ENCODE measurements at places on chromosomes 3 and 15.
A peak's percentile ranks its signal among the peaks of the same experiment; 100 is the strongest.

DNA sequence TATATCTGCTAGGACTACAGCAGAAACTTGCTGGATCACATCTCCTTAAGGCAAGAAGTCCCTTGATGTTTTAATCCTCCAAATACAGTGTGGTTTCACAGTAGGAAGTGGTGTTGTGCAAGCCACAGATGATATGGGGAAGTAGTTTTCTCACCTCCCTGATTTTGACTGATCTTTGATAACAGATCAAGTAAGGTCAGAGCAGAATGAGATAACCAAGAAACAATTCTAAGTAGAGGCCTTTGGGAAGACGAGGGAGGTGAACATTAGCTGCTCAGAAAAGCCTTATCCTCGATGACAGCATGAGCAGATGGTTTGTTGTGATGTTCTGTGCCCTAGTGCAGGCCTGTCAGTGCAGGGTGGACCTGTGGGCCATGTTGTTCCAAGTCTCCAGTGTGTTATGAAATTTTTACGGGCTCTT, 61.3 kb downstream of the RIOX2 start:
- no peak for DNase-seq

DNA sequence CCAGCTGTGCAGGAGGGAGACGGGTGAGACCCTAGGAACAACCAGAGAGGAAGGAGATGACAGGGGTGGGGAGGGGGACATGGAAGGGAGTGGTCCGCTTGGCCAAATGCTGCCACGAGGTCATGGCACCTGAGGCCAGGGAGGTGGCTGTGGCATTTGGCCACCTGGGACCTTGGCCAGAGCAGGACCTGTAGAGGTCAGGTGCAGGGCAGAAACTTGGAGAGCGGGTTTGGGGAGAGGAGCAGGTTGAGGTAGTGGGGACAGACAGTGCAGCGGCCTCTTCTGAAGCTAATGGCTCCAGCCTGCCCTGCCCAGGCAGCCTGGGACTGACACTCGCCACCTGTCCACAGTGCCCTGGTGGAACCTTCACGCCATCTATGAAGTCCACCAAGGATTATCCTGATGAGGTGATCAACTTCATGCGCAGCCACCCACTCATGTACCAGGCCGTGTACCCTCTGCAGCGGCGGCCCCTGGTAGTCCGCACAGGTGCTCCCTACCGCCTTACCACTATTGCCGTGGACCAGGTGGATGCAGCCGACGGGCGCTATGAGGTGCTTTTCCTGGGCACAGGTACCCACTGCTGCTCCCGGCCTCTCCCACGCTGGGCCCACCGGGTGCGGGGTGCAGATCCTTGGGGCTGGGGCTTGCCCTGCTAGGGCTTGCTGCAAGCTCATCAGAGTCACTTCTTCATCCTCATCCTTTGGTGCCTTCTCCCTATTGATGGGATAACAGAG, 7.0 kb upstream of the GNAT1 start:
- no peak for DNase-seq

GRCh38 chr3:25652921-25653320, 11.8 kb downstream of the TOP2B start:
- no peak for DNase-seq

- no peak for DNase-seq
Observed at GRCh38 chr3:31785734-31786133, 195.3 kb downstream of the OSBPL10 start.

DNA sequence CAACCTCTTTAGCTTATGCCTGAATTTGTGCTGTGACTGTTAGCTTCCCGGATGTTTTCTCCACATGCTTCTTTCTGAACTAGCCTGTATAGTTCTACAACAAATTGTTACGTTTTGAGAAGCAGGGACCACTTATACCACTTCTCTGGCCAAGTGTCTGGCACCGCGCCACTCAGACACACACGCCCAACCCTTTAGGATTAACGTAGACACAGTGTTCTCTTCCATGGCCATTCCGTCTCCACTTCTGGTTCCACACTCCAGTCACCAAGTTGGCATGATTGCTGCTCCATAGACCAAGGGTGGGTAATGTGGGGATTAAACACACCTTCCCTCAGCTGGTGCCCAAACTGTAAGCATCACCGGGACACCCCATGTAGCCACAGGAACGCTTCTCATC, 755 bp upstream of the TMEM108 start:
- DNase-seq = no peak

DNA sequence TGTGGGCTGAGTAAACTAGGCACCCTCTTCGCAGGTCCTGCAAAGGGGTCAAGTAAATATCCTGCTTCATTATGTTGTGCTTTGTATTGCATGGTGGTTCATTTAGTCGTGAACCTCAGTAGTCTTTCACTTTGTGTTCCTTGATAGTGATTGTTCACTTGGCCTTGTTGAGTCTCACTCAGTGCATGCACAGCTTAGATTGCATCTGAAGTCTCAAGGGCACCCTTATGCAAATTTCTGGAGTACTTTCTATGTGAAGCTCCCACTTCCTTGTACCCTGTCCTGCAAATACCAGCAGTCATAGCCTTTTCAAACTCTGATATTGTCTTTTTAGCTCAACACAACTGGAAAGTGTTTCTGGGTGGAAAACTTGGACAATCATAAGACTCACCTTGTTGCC, 519.2 kb downstream of the NAALADL2 start:
- no peak for DNase-seq

DNA sequence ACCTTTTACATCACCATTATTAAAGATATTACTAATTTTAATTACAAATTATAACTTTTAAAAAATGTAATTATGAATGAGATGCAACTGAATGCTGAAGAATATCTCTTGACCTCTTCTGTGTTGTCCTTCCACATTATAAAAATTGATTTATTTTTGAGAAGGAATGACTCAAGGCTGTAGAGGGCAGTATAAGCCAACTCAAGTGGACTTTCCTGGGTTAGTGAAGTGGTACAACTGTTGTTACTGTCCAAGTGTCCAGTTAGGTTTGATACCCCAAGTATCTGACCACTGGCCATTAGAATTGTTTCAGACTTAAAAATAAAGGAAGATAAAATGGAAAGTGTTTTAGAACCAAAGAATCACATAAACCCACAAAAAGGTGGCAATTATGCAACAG, 51.9 kb downstream of the BBX start:
- peak; percentile 49 for DNase-seq

DNA sequence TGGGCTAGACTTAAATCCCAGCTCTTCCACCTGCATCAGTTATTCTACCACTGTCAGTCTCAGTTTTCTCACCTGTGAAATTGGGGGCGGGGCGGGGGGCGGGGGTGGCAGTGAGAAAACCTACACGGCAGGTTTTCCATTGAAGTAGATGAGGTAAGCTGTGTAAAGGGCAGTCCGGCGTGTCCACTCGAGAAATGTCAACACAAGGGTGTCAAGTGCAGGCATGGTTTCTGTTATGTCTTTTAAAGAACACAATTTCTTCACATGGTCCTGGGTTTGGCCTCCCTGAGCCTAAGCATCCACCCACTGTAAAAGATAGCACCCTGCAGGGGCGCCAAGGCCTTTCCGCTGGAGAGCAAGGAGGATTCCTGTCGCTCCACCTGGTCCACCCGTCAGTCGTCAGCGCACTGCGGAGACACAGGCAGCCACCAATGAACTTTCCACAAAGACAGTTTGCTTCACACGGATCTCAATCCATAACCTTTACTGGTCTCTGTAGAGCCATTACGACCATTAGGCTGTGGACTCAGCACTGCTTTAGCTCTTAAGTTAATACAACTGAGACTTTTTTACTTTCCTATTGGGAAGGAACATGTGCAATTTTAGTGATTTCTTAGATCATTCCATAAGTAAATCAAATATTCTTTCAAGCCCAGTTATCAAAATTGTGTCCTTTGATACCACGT, 99.5 kb upstream of the FOXB1 start:
- no peak for DNase-seq

DNA sequence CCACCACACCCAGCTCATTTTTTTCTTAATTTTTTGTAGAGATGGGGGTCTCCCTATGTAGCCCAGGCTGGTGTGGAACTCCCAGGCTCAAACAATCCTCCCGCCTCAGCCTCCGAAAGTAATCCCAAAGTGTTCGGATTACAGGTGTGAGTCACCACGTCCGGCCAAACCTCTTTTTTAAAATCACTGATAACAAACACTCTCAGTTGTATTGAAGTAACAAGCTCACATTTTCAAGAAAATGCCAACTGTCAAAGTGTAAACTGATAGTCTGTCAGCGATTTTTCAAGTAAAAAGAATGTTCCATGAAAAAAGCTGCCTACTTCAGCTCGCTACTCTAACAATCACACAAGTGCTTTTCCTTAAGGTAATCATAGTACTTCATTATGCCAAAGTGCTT, 33.4 kb downstream of the UBXN7 start:
- no peak for DNase-seq

- no peak for DNase-seq
Observed at GRCh38 chr15:89211678-89212170, 9.7 kb downstream of the RLBP1 start.

- no peak for DNase-seq
Observed at GRCh38 chr3:157275832-157276231, 115.9 kb upstream of the CCNL1 start.

GRCh38 chr3:56928379-56929068, 126.8 kb upstream of the ARHGEF3 start:
- peak; percentile 28 for DNase-seq

GRCh38 chr3:19822805-19823204, 111.2 kb downstream of the EFHB start:
- DNase-seq = no peak

DNA sequence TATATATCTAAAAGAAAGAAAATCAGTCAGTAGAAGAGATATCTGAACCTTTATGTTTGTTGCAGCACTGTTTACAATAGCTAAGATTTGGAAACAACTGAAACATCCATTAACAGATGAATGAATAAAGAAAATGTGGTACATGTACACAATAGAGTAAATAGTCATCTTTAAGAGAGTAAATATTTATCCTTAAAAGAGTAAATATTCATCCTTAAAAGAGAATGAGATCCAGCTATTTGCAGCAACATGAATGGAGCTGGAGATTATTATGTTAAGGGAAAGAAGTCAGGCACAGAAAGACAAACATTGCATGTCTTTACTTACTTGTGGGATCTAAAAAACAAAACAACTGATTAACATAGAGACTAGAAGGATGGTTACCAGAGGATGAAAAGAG, 197.0 kb upstream of the CBLB start:
- DNase-seq = no peak

DNA sequence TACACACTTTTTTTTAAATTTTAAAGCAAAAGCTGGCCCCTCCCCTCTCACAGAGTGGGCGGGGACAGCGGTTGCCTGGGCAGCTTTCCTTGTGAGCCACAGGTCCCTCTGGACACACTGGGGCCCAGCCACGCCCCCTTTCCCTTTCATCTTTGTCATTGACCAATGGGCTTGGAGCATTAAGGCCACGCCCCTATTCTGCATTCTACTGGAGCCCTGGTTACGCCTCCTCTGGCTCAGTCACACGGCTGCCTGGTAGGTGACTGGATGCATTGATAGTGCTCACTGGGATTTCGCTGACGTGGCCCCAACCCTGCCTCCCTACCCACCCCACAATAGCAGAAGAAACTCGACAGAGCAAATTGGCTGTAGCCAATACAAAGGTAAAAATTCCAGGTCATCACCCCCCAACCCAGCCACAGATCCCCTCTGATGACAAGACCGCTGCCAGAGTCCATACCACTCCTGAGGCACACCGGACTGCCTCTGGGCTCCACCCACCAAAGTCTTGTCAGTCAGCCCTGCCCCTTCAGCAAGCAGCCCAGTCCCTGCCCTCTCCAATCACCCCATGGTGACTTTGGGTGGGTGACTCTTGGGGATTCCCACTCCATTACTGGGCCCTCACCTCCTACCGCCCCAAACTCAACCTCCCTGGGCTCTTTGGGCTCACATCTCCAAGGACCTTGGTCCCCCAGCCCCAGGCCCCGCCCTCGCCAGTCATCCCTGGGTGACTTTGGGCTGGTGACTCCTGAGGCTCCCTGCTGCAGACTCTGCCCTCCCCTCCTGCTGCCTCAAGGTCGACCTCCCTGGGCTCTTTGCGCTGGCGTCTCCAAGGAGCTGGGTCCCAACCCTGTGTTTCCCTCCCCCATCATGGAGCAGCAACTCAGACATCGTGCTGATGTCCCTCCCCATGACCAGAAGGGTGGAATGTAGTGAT, 112.2 kb upstream of the FAN1 start:
- DNase-seq = peak; percentile 23

GRCh38 chr15:63019511-63020109, 22.9 kb upstream of the TPM1 start:
- DNase-seq = peak; percentile 85

DNA sequence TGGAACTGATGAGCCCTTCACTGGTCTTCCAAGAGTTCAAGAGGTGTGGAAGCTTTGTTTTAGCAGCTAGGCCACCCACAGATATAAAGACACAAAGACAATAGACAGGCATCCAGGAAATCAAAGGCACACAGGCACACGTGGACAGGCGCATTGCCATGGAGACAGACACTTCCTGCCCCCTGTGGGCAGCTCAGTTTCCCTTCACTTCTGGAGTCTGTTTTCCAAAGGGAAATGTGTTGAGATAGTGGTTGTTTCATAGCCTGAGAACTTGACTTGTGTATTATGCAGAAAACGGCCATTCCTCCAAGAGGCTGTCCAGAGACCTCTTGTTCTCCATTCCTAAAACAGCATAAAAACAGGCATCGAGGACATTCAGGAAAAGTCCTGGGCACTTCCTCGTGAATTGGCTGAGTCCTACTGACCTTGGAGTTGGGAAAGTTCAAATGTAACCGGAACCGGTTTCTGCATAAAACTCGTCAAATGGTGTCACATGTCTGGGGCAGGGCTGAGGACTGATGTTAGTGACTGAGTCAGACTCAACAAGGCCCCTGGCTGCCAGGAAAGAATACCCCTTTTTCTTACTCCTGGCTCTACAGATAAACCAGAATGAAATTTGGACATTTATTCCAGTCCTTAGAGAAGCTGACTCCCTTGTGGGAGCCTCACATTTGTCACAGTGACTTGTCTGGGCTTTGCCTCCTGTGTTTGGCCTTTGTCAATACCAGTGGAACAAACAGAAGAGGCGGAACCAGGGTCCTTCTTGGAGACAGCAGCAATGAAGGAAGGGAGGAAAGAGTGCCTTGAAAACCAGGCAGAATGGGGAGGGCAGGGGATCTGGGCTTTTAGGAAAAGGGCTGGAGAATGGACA, 1.3 kb downstream of the ALPK3 start:
- peak; percentile 84 for DNase-seq

DNA sequence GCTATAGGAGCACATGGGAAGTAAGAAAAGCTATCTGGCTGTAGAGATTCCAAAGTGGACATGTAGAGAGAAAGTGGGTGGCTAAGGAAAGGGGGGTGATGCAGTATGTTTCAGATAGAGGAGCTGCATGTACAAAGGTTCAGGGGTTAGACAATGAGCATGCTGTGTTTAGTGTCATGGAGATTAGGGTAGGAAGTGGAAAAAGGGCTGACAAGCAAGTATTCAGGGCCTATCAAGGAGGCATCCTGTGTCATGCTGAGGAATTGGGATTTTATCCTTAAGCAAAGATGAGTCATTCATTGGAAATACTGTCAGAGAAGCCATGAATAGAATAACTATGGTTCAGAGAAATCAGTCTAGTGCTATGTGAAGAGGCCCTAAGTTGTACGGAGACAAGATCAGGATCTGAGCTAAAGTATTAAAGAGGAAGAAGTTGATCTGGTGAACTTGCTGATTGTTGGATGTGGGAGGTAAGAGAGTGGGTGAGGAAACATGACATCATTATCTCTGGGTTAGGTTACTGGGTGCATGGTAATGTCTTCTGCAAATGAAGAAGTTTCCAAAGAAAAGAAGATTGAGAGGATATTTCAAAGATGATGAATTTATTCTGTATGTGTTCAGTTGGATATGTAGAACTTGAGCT, 176.7 kb upstream of the GOLIM4 start:
- no peak for DNase-seq

- no peak for DNase-seq
Observed at GRCh38 chr3:120838441-120839091, 69.4 kb upstream of the STXBP5L start.

GRCh38 chr3:14875411-14876175, 56.8 kb downstream of the FGD5 start:
- no peak for DNase-seq
